ENCODE measurements at places on chromosomes 4 and X.

DNA sequence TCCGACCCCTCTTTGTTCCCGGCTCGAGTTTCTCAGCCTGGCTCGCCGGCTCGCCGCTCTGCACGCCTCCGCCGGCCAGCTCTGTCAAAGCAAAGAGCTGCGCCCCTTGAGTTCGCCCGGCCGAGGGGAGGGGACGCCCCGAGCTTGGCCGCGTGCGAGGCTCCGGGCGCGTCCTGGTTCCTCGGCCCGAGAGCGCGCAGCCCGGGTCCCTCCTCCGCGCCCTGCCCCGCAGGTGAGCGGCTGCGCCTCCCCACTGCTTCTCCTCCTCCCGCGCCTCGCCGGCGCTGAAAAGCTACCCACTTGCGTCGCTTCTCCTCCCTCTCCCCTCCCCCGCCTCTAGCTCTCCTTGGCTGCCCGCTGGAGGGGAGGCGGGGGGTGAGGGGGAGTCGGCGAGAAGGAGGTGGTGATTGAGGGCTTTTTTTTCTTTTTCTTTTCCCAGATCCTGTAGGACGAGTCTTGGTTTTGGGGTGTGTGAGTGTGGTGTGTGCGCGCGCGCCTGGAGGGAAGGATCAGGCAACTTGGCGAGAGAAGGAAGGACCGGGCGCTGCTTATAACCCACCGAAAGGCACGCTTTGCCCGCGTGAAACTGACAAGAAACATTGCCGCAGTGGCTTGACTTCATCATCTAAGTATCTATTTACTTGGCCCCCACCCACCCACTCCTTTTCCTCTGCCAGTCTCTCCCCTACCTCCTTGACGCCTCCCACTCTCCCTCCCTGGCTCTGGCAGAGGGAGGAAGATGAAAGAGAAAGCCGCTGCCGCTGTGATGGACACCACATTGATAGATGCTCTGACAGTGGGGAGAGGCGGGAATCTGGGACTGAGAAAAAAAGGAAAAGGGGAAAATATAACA, at the start of gene LEF1:
TSS of gene LEF1 (minus strand) at position 262 of the 853 bp plus-strand sequence. CDS start 1,165 bp downstream, outside the sequence.
- peak; percentile 61 for DNase-seq

GRCh38 chr4:92050875-92051274, 252.9 kb upstream of the GRID2 start:
- DNase-seq = no peak

DNA sequence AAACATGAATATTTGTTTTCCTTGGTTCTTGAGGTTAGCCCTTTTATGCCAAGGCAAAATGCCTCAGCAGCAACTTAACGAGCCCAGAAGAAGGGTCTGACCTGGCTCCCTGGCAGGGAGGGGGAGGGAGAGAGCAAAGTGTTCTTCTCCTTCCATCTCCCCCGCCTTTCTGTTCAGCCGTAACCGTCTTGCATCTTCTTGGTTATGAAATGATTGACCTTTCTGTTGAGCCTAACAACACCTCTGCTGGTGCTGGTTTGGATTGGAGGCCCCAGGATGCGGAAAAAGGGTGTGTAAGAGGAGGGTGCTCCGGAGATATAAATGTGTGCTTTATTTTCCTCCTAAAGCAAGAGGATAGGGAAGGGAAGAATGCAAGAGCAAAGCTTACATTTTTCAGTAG, 44.7 kb downstream of the PTTG2 start:
- no peak for DNase-seq

- DNase-seq = no peak
Measured at GRCh38 chr4:159185591-159186023, 82.7 kb downstream of the RAPGEF2 start.

DNA sequence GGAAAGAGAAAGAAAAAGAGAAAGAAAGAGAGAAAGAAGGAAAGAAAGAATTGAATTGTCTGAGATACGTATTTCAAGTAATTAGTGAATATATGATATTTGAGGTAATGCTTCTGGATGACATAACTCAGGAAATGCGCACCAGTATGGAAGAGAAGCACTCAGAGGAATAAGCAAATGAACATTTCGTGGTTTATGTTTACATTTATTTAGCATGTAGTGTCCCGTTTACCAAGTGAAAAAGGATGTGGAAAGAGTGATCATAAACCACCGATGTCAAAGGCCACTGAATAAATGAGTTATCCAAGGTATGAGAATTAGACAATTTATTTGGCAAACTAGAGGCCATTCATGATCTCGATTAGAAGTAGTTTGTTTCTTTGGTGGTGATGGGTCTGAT, 200.4 kb downstream of the ARAP2 start:
- no peak for DNase-seq

- DNase-seq = no peak
Measured at GRCh38 chrX:10450229-10450958, 170.0 kb downstream of the MID1 start.

DNA sequence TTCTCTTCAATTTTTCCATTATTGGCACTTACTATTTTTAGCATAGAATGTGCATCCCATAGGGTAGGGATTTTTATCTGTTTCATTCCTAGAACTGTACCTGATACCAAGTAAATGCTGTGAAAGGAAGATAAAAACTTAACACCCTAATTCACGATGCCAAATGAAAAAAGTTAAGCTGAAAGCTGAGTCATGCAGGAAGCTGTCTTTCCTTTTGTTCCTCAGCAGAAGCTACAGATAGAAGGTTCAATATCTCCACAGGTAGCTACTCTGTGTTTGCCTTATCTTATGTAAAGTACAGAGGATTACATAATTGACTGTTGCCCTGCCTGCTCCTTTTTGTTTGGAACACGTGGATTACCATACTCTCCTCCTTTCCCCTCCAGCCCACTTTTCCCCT, 77.0 kb downstream of the LRP2BP start:
- no peak for DNase-seq

- DNase-seq = no peak
Measured at GRCh38 chr4:6348408-6348807, 78.8 kb downstream of the WFS1 start.

DNA sequence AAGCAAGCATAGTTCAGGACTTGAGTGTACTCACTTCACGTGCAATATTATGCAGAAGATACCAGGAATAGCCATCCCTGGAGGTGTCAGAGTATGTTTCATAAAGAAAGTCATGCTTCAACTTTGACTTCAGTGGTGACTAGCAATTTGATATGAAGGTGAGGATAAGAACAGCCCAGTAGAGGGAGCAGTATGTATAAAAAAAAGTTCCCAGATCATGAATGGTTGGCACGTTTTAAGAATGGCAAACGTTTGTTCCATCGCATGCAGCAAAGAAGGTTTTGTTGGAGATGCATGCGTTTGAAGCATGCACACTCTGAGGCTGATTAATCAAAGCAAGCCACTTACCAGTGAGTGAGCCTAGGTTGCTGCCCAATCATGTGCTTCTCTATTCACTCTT, 33.5 kb upstream of the SLITRK4 start:
- no peak for DNase-seq

DNA sequence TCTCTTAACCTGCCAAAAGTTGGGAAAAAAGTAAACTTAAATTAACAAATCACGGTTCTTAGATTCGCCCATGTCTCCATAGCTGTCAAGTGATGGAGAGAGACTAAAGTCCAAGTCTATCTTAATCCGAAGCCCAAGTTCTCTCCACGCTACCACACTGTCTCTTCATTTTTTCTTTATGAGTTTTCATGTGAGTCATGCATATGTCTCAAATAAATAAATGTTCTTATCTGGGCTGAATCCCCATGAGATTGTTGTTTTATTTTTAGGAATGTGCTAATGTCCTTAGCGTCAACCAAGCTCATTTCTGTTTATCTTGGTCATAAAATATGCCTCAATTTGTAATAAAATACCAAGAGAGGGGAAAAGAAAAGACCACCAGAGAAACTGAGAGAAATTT, 169.3 kb downstream of the RCHY1 start:
- no peak for DNase-seq

DNA sequence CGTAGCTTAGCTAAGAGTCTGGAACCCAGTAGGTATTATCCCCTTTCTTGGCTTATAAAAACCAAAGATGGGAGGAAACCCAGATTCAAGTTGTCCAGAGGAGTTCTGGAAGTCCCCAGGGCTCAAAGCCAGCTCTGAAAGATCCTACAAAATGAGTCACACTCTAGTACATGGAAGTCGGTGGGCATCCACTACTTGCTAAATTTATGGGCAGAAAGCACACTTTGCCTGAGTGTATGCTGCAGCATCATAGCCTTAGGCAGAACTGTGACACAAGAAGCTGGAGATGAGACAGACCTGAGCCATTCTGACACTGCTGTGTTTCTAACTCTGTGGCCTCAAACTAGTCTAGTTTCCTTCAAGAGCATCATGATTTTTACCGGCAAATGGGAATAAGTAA, 429.3 kb downstream of the AFF2 start:
- DNase-seq = no peak
